ENCODE measurements at places on chromosomes 13 and 19.

GRCh38 chr19:10007371-10008183, 2.7 kb downstream of the COL5A3 start:
- DNase-seq: peak; percentile 61

GRCh38 chr13:106220211-106220610, 315.3 kb downstream of the EFNB2 start:
- no peak for DNase-seq

GRCh38 chr19:35040826-35041547, 534 bp upstream of the HPN start:
- no peak for DNase-seq

GRCh38 chr19:43905897-43906296, 29.2 kb downstream of the ZNF45 start:
- no peak for DNase-seq

GRCh38 chr19:46786236-46787039, 2.0 kb downstream of the SLC1A5 start:
- peak; percentile 88 for DNase-seq

DNA sequence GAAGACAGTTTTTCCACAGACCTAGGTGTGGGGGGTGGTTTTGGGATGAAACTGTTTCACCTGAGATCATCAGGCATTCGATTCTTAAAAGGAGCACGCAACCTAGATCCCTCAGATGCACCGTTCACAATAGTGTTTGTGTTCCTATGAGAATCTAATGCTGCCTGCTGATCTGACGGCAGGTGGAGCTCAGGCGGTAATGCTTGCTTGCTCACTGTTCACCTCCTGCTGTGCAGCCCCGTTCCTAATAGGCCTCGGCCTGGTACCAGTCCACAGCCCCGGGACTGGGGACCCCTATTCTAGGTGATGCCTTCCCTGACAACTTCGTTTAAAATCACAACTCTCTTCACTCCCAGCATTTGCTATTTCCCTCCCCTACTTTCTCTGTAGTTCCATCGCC, 149.6 kb downstream of the IER2 start:
- DNase-seq: no peak

GRCh38 chr13:113151745-113152690, 6.4 kb upstream of the PROZ start:
- peak; percentile 64 for DNase-seq

DNA sequence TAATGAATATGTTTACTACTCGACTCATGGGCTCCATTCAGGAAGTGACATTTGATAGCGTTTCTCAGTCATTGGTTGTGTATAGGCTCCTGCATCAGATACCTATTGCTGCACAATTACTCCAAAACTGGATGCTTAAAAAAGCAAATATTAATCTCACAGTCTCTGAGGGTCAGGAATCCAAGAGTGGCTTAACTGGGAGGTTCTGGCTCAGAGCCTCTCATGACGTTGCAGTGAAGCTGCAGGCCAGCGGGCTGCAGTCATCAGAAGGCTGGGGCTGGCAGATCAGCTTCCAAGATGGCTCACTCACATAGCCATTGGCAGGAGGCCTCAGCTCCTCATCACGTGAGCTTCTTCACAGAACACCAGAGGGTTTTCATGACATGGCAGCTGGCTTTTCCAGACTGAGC, 525.1 kb upstream of the NBEA start:
- DNase-seq: peak; percentile 68

DNA sequence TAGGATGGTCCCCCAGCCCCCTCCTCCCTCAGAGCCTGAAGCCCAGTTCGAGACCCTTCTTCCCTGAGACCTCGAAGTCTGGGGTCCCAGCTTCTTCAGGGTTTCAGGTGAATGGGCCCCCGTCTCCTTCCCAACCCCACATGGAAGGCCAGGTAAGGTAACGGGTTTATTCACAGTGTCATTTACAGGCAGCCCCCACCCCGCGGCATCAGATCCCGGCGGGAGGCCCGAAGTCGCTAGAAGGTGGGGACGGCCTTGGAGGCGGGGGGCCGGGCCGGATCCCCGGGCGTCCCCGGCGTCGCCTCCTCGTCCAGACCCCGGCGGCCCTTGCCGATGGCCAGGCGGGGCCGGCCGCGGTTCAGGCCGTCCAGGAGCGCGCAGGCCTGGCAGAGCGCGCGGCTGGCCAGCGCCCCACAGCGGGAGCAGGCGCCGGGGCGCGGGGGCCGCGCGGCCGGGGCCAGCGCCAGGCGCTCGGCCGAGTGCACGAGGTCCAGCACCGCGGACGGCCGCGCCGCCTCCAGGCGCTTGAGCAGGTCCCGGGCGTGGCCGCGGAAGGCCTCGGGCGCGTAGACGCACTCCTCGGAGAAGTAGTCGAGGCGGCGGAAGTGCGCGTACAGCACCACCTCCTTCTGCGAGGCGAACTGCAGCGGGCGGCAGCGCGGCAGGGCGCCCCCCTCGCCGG, 9.7 kb downstream of the CTU1 start:
- no peak for DNase-seq

DNA sequence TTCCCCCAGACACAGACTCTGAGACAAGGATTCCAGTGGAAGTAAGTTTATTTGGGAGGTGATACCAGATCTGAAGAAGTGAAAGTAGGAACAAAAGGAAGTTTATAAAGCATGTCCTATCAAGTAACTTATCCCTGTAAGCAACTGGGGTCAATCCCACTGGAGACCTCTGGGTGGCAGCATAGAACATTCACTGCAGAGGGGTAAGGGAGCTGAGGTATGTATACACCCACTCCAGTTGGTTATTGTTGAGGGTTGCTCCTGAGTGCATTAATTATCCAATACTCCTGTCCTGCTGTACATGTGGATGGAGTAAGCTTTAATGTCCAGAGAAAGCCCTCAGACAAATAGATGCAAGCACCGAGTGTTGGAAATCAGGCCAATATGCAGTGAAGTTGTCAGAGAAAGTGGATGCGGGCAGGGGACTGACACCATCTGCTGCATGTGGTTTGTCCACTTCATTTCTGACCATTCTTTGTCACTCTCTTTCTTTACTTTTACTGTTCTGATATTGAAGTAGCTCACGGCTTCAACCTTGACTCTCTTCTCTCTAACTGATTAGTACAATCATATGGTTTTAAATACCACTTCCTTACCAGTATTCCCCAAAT, 46.7 kb downstream of the NOTCH3 start:
- DNase-seq: peak; percentile 72

GRCh38 chr13:112054616-112055015, 12.3 kb upstream of the SOX1 start:
- DNase-seq: no peak

- DNase-seq: peak; percentile 76
These were observed 58.7 kb upstream of the PABPC3 start for GRCh38 chr13:25037057-25037813.

GRCh38 chr13:52739468-52740071, at the start of gene CNMD:
TSS of gene CNMD (minus strand) at chr13:52739820. CDS start at chr13:52739701, 119 bp downstream.
- DNase-seq: no peak

GRCh38 chr13:40996426-40997092, 22.6 kb downstream of the ELF1 start:
- DNase-seq: no peak

GRCh38 chr13:104571161-104571892, 1505.1 kb upstream of the SLC10A2 start:
- peak; percentile 94 for DNase-seq

GRCh38 chr19:51250786-51251467, at the start of gene SIGLECL1:
TSS of gene SIGLECL1 (plus strand) at chr19:51251080. CDS start at chr19:51264073, 12,993 bp downstream.
- DNase-seq: no peak

GRCh38 chr13:80712026-80712425, 371.1 kb upstream of the SPRY2 start:
- peak; percentile 66 for DNase-seq

GRCh38 chr13:38462605-38463004, 113.0 kb downstream of the UFM1 start:
- no peak for DNase-seq
